Activated T-helper 9 cell treated with anti-CD3 and anti-CD28 coated beads, Interleukin-2, amount 50 U/mL, for 16 hours (primary cell): ENCODE measurements at places on chromosomes 6 and 20.

DNA sequence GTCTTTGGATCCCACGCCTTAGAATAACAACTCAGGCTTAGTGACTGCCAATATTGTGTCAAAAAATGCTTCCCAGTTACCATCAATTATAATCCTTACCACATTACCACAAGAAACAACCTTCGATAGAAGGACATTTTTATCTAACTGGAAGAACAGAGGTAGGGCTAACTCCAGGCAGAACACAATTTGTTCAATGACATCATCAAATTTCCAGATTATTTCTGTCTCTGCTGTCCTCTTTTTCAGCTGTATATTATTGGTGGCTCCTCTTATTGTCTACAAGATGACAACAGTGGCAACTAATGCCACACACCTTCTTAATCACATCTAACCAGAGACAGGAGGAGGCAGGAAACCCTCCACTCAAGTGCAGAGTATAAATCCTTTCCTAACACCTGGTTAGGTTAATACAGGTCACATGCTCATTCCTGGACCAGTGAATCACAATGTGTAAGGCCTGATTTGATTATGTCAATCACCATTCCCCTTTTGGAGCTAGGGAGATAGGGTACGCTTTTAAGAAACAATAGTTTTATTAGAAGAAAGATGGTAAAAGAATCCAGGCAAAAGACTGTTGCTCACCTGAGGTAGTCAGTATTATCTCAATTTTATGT lies 18.0 kb downstream of the KHDC1L start:
- no peak for DNase-seq

GRCh38 chr20:53685070-53685595 lies 91.5 kb upstream of the ZNF217 start:
- DNase-seq: no peak

DNA sequence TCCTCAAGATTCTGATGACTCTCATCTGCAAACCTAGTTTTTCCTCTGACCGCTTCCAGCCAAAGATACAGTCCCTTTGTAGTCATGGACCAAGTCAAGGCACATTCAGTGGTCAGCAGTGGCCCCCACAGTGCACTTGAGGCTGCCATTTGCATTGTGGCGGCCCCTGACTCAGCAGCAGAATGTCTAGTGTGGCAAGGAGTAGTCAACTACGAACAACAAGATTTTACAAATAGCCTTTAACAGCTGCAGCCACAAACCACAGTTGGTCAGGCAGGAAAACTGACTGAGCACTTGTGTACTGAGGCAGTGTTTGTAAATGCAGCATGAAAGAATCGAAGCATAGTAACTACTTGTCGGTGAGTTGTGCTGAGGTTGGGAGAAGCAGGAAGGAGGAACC lies 49.6 kb downstream of the SLC2A12 start:
- no peak for DNase-seq

DNA sequence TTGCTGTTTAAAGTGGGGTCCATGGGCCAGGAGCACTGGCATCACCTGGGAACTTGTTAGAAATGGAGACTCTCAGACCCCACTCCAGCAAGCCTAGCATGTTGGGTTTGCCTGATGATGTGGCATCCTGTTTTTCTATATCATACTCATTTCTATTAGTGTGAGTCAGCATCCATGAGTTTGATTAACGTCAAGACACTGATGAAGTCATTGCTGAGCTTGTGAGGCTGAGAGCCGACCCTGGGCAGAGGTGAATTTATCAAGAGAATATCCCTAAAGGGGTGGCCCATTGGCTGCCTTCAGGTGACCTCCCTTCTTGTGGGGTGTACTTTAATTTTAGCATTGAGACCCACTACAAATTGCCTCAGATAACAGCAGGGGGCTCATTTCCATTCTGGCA lies 43.4 kb upstream of the RNF144B start:
- no peak for DNase-seq

- no peak for DNase-seq
Observed at GRCh38 chr6:13787137-13787536, 27.2 kb downstream of the MCUR1 start.

DNA sequence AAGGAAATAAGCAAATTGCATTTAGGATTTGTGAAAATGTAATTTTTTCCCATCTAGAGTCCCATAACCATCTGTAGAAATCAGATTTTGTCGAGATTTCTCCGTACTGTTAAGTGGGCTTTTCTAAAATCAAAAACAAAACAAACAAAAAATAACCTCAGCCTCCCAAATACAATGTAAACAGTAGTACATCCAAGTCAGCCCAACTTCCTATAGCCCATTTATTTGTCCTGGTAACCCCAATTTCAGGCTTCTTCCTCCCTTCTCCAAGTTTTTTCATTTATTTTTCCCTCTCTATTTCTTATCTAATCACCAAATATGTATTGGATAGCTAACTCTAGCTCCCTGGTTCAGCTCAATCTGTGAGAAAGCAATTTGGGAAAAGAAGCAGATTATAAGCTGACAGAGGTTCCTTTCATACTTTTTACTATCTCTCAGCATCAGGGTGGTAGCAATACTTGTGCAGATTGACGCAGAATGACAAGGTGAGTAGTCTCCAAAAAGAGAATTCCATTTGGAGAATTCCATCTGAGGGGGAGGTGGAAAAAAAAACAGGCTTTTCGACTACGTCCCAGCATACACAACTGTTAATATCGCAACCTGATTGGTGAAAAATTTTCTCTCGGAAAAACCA lies 132.6 kb upstream of the BTN3A2 start:
- no peak for DNase-seq

- DNase-seq: no peak
Observed at GRCh38 chr6:132736239-132736638, 21.5 kb downstream of the VNN2 start.
